Esophagus muscularis mucosa (tissue), 4 donors: ENCODE measurements at places on chromosomes 2 and 18. TPM values are rescaled to one million over a fixed set of nuclear protein-coding genes. Genes with fewer than 3 reads are reported as not detected.

- no peak overlapping the region for H3K27ac ChIP-seq
- H3K36me3 ChIP-seq = no peaks in the 10 kb centered on the region
- no peak overlapping the region for H3K4me3 ChIP-seq
- no peaks in the 10 kb centered on the region for H3K27me3 ChIP-seq
- H3K4me1 ChIP-seq = peaks cover 13% of the 10 kb centered on the region
- DNase-seq = no peak
Observed at GRCh38 chr2:36918307-36918706, 48.0 kb downstream of the STRN start.

DNA sequence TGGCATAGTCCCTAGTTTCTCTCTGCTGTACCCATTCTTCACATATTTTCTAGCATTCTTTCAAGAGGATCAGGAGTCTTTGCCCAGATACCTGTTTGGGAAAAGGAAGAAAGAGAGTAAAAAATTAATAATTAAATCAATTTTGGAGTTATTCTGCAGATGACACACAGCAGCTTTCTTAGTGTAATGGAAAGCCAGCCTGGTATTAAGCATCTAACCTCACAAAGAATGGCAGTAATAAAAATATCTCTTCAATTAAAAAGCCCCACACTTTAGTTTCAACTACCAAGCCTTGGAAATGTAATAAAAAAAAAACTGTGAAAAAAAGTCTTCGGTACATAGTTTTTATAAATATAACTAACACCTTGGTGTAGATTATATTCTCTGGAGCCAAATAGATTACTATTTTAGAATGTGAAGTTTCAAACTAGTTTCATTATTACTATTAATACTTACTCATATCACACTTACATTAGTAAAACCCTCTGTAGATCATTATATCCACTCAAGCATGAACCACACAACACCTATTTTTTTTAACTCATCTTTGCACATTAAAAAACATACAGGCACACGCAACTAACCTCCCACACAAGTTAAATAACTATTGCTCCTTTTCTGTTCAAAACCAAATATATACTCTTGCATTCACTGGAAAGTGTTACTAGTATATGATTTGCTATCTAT is 90.9 kb downstream of the GPD2 start:
- DNase-seq = no peak
- H3K4me1 ChIP-seq = peaks cover 4% of the 10 kb centered on the region

GRCh38 chr2:241935774-241936173 is 66.2 kb downstream of the RTP5 start:
- peaks cover 13% of the 10 kb centered on the region for H3K27me3 ChIP-seq
- no peaks in the 10 kb centered on the region for H3K36me3 ChIP-seq
- H3K27ac ChIP-seq = no peak overlapping the region
- no peak overlapping the region for H3K4me3 ChIP-seq
- peaks cover 33% of the 10 kb centered on the region for H3K4me1 ChIP-seq
- no peak for DNase-seq

- H3K4me3 ChIP-seq = no peak overlapping the region
- DNase-seq = no peak
- H3K27ac ChIP-seq = no peak overlapping the region
- peaks cover 24% of the 10 kb centered on the region for H3K4me1 ChIP-seq
- H3K36me3 ChIP-seq = no peaks in the 10 kb centered on the region
Observed at GRCh38 chr2:136248242-136248641, 130.3 kb upstream of the CXCR4 start.

DNA sequence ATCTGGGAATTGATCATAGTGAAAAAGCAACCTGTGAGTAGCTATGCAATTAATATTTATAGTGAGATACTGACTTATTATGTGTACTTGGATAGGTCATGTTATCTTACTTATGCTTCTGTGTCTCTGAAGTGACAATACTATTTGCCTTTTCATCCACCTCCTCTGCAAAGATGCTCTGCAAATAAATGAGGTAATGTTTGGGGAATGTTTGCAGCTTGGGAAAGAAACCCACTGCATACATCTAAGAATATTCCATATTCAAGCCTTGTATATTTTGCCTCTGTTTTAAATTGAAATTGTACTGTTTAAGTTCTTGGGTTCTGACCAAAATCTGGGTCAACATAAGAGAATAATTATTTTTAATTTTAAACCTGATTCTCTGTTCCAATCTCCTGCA is 217.4 kb upstream of the DTNA start:
- H3K27ac ChIP-seq = peak overlapping the region; percentile 85
- DNase-seq = no peak
- peak overlapping the region; percentile 72 for H3K4me3 ChIP-seq
- H3K27me3 ChIP-seq = no peaks in the 10 kb centered on the region

DNA sequence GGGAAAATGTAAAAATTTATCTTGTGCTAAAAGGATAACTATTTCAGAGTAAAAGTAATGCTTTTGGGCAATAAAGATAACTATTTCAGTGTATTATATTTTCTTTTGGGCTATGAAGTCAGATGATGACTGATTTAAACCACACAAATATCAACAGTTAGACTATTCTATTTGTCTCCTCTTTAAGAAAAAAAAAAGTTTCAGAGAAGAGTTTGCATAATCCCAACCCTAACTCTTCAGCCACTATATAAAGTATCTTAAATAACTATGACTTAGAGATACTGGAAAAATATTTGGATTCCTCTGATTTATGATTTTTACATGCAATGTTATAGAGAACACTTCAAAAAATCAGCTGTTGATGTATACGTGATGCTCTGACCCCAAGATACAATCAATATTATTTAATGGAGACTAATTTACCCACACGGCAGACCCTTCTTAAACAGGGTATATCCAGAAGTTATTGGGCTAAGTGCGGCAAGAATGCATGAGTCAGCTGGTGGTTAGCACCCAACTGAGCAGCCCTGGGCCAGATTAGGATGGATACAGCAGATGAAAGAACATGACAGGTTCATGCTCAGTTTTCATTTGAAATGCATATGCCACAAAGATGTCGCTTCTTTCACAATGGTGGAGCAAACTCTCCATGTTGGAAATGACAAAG is 279.0 kb downstream of the AFF3 start:
- H3K4me3 ChIP-seq = no peak overlapping the region
- H3K4me1 ChIP-seq = peaks cover 47% of the 10 kb centered on the region
- H3K27ac ChIP-seq = no peak overlapping the region
- H3K36me3 ChIP-seq = no peaks in the 10 kb centered on the region
- no peaks in the 10 kb centered on the region for H3K27me3 ChIP-seq

GRCh38 chr2:1644427-1644826 is 99.9 kb downstream of the PXDN start:
- H3K27ac ChIP-seq = no peak overlapping the region
- no peaks in the 10 kb centered on the region for H3K27me3 ChIP-seq
- no peak for DNase-seq
- H3K4me1 ChIP-seq = peaks cover 6% of the 10 kb centered on the region

GRCh38 chr18:50862401-50862800 is 16.5 kb upstream of the ME2 start:
- peaks cover 22% of the 10 kb centered on the region for H3K4me1 ChIP-seq
- DNase-seq = no peak
- H3K27ac ChIP-seq = no peak overlapping the region
- H3K4me3 ChIP-seq = no peak overlapping the region
- no peaks in the 10 kb centered on the region for H3K36me3 ChIP-seq

DNA sequence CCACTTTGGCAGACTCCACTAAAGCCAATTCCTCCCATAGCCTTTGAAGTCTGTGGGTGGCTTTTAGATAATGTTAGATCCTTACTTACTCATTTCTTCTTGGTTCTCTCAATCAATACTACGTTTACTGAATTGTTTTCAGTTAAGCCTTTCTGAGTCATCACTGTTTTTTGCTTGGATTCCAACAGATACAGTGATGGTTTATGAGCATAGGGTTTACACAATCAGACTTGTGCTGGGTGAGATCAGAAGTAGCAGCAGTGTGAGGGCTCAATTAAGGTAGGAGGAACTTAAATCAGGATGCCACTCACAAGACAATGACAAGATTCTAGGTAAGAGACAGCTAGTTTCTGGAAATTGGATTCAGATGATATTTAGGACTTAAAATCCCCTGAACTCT is 297.7 kb upstream of the DOK6 start:
- no peaks in the 10 kb centered on the region for H3K27me3 ChIP-seq
- H3K4me3 ChIP-seq = no peak overlapping the region
- DNase-seq = no peak
- H3K4me1 ChIP-seq = no peaks in the 10 kb centered on the region
- H3K27ac ChIP-seq = no peak overlapping the region
- H3K36me3 ChIP-seq = no peaks in the 10 kb centered on the region

- no peak for DNase-seq
- H3K27ac ChIP-seq = no peak overlapping the region
- H3K27me3 ChIP-seq = no peaks in the 10 kb centered on the region
Observed at GRCh38 chr2:149449017-149449416, 118.6 kb downstream of the LYPD6 start.

DNA sequence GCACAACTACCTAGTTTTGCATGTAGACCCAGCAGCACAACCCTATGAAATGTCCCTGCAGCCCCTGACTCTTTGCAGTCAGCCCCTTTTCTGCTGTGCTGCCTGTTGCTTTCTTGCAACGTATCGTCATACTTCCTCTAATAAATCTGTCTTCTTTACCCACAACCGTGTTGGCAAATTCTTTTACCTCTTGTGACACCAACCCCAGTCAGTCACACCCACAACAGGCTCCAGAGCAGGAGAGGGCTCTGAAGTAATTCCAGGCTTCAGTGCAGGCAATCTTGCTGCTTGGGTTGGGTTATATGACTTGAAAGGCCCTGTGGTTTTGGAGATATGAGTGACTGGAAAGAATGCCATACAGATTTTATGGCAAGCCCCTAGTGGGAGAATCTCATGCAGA is 79.1 kb upstream of the KCNH7 start:
- DNase-seq = no peak
- H3K27ac ChIP-seq = no peak overlapping the region
- no peaks in the 10 kb centered on the region for H3K36me3 ChIP-seq
- H3K4me3 ChIP-seq = no peak overlapping the region

GRCh38 chr2:199847181-199847864 is 3.7 kb downstream of the FTCDNL1 start:
- no peaks in the 10 kb centered on the region for H3K36me3 ChIP-seq
- DNase-seq = no peak
- H3K4me1 ChIP-seq = peaks cover 10% of the 10 kb centered on the region
- H3K4me3 ChIP-seq = no peak overlapping the region
- no peaks in the 10 kb centered on the region for H3K27me3 ChIP-seq

DNA sequence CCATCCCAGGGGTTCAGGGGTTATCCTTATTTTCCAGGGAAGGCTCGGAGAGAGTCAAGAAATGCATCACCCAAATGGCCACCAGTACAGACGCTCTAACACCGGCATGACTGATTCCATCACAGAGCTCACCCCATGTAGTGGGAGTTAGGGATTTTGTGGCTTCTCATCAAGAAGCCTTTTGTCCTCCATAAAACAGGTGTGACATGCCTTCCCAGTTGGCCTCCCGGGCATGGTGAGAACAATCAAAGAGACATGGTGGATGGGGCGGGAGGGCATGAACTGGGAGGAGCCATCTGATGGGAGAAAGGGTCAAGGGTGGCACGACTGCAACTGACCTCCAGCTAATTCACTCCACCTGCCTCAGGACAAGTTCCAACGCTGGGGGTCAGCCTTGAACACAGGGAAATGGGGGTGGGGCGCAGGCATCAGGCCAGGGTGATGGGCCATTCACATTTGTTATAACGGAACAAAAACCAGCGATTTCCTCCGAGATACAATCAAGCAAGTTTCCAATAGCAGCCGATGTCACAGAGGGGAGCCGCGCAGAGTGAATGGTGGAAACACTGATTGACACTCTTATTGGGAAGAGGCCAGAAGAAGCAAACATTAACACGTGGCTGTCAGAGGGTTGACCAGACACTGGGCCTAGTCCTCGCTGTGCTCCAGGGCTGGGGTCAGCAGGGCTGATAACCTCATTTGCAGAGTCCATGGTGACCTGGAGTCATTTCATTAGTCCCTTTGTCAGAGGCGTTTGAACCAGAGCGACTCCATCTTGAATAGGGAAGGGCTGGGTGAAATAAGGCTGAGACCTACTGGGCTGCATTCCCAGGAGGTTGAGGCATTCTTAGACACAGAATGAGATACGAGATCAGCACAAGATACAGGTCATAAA is 80.5 kb upstream of the HPCAL1 start:
- no peak for DNase-seq
- H3K27ac ChIP-seq = no peak overlapping the region
- H3K27me3 ChIP-seq = no peaks in the 10 kb centered on the region
- H3K36me3 ChIP-seq = no peaks in the 10 kb centered on the region
- H3K4me3 ChIP-seq = no peak overlapping the region

GRCh38 chr2:143716522-143716921 is 587.3 kb downstream of the ARHGAP15 start:
- H3K4me3 ChIP-seq = no peak overlapping the region
- no peaks in the 10 kb centered on the region for H3K36me3 ChIP-seq
- no peak for DNase-seq
- no peak overlapping the region for H3K27ac ChIP-seq
- peaks cover 6% of the 10 kb centered on the region for H3K4me1 ChIP-seq

DNA sequence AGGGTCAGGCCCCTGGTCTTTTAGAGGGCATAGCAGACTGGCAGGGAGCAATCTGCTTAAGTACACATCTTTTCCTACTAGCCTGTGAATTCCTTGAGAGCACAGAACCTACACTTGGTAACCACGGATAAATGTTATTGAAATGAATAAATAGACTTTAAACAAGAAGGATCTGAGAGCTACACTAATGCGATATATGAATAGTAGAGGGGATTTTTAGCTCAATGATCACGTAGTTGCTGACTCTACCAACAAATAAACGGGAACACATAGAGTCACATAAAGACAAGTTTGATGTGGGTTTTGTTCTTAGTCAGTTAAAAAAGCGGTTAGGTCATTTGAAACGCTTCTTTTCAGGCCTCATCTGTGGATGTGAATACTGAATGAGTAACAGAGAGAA is 290.3 kb upstream of the CCDC68 start:
- DNase-seq = no peak
- H3K27me3 ChIP-seq = no peaks in the 10 kb centered on the region
- H3K4me3 ChIP-seq = no peak overlapping the region

GRCh38 chr2:210315015-210315788 is at the start of gene MYL1:
TSS of gene MYL1 (minus strand) at chr2:210315174. CDS start at chr2:210315042, 132 bp downstream.
- no peak within 1 kb of the TSS for H3K27ac ChIP-seq
- no peaks in the 10 kb centered on the region for H3K36me3 ChIP-seq
- no peak for DNase-seq
- no peaks in the 10 kb centered on the region for H3K27me3 ChIP-seq

Gene ETAA1
- 13.5 TPM for total RNA-seq

Gene NDC80
- 0.42 TPM for total RNA-seq

Gene VPS54
- total RNA-seq = 24.0 TPM

Gene DSC2
- 4.6 TPM for total RNA-seq

Gene IL36RN
- total RNA-seq = not detected

Gene GPR35
- total RNA-seq = 2.5 TPM
